Tracheal epithelial cell (primary cell): ENCODE measurements at places on chromosomes 5 and 9. TPM values are rescaled to one million over a fixed set of nuclear protein-coding genes. Genes with fewer than 3 reads are reported as not detected.

The ACTBL2 gene
- 0.21 and 2.2 TPM in 2 replicates for total RNA-seq

The LAMC3 gene
- not detected in 2 replicates for total RNA-seq

The TAF11L5 gene
- total RNA-seq = not detected in 2 replicates

The FAM114A2 gene
- 24.1 and 24.3 TPM in 2 replicates for total RNA-seq

The PIP5K1B gene
- 2.6 TPM in 1 of 2 replicates, not detected in the other for total RNA-seq

The PRRT1B gene
- total RNA-seq = not detected in 2 replicates

The HTR1A gene
- not detected in 2 replicates for total RNA-seq

The TSLP gene
- 0.24 and 0.85 TPM in 2 replicates for total RNA-seq

The MEGF10 gene
- under 0.01 TPM in 2 replicates for total RNA-seq

The BHMT2 gene
- 3.9 TPM in 1 of 2 replicates, not detected in the other for total RNA-seq

The SLC4A9 gene
- 0.21 TPM in 1 of 2 replicates, not detected in the other for total RNA-seq

The F2RL1 gene
- 32.2 and 94.9 TPM in 2 replicates for total RNA-seq

The GABRA6 gene
- not detected in 2 replicates for total RNA-seq

The PHF24 gene
- total RNA-seq = under 0.01 and 0.48 TPM in 2 replicates

The PCDHB10 gene
- total RNA-seq = under 0.01 and 0.21 TPM in 2 replicates

The SV2C gene
- total RNA-seq = not detected in 2 replicates

The GHR gene
- 1.4 and 1.7 TPM in 2 replicates for total RNA-seq

The PLEKHG4B gene
- total RNA-seq = 0.48 TPM in 1 of 2 replicates, not detected in the other

The ZNF608 gene
- total RNA-seq = 6.2 and 13.3 TPM in 2 replicates

The RPS23 gene
- total RNA-seq = 4,011 and 5,250 TPM in 2 replicates

The C5 gene
- 0.48 and 1.7 TPM in 2 replicates for total RNA-seq

The TMEM161B gene
- total RNA-seq = 16.1 and 21.5 TPM in 2 replicates

The MSMP gene
- total RNA-seq = not detected in 2 replicates

The ARL14EPL gene
- not detected in 2 replicates for total RNA-seq

The CEP78 gene
- total RNA-seq = 11.9 and 18.1 TPM in 2 replicates

The TARS1 gene
- 413 and 437 TPM in 2 replicates for total RNA-seq

The LHX6 gene
- under 0.01 TPM in 1 of 2 replicates, not detected in the other for total RNA-seq

The CDC25C gene
- 0.72 TPM in 1 of 2 replicates, not detected in the other for total RNA-seq

The PCDHB5 gene
- 0.24 and 0.64 TPM in 2 replicates for total RNA-seq

The HAVCR2 gene
- total RNA-seq = 0.43 and 0.72 TPM in 2 replicates

The SOX30 gene
- 0.24 TPM in 1 of 2 replicates, not detected in the other for total RNA-seq

The PCDHA4 gene
- total RNA-seq = 0.21 and 1.2 TPM in 2 replicates

The DMGDH gene
- 2.7 and 9.2 TPM in 2 replicates for total RNA-seq

The MZB1 gene
- total RNA-seq = 0.21 and 0.24 TPM in 2 replicates

The CENPH gene
- 7.2 and 9.6 TPM in 2 replicates for total RNA-seq

The CAST gene
- total RNA-seq = 171 and 248 TPM in 2 replicates

The HACD4 gene
- 2.3 and 5.3 TPM in 2 replicates for total RNA-seq

The SVEP1 gene
- total RNA-seq = 0.21 and 1.2 TPM in 2 replicates

The KLF9 gene
- 19.0 and 21.5 TPM in 2 replicates for total RNA-seq

The FOXD1 gene
- total RNA-seq = 4.1 and 4.9 TPM in 2 replicates
